ENCODE measurements at places on chromosomes 3 and 15.

GRCh38 chr3:79247725-79248043 is 520.1 kb downstream of the ROBO1 start:
- DNase-seq, result no peak

GRCh38 chr15:95996494-95996893 is 334.0 kb upstream of the NR2F2 start:
- DNase-seq, result no peak

DNA sequence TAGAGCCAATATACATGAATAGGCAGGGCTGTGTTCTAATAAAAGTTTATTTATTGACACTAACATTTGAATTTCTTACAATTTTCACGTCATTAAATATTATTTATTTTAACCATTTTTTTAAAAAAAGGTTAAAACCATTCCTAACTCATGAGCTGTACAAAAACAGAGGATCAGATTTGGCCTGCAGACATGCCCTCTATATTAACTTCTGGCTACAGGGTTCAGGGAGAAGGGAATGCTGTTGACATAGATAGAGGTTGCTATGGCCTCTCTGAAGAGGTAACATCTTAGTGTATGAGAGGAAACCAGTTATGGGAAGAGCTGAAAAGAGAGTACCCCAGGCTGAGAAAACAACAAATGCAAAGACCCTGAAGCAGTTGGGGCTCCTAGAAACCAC is 19.1 kb upstream of the RAP2B start:
- DNase-seq, result no peak

- no peak for DNase-seq
Observed at GRCh38 chr15:57216288-57216687, 160.0 kb upstream of the CGNL1 start.
